Right ventricle myocardium inferior (tissue), 1 donor: ENCODE measurements at places on chromosomes 11 and 22. TPM values are rescaled to one million over a fixed set of nuclear protein-coding genes. Genes with fewer than 3 reads are reported as not detected.

DNA sequence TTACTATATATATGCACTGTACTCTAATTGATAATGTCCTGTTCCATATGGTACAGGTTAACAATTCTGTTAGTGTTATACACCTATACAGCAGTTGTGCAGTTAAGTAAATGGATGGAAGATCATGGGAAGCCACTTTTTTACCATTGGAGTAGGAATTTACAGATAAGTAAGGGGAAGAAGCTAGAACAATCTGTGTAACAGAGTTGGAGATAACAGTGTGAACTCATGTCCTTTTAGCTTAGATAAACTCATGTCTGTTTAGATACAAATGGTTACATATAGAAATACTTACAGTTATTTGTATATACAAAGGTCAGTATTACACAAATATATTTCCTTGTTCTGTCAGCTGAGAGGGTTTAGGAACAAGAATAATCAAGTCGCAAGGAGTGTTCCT lies 6.8 kb upstream of the DEUP1 start:
- no peak for DNase-seq

GRCh38 chr22:50044485-50045118 lies 13.5 kb downstream of the TTLL8 start:
- DNase-seq = no peak

GRCh38 chr11:110217223-110217877 lies 79.1 kb downstream of the RDX start:
- DNase-seq = no peak

DNA sequence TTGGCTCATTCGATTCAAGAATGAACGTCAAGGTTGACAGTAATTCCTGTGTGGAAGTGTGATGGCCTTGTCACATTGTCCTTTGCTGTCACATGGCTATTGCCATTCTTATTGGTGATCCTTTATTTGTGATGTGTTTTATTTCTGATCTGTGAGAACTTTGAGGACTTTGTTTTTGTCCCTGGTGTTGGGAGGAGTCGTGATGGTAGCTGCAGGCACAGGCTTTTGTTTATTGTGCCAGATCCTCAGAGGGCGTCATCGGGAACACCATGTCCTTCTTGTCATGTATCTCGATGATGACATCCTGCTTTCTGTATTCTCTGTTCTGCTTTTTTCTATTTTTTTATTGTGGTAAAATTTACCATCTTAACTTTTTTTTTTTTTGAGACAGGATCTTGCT lies 5.6 kb downstream of the PICK1 start:
- no peak for DNase-seq

Gene KCNA4
- total RNA-seq = 1.9 TPM

Gene MS4A6E
- not detected for total RNA-seq

DNA sequence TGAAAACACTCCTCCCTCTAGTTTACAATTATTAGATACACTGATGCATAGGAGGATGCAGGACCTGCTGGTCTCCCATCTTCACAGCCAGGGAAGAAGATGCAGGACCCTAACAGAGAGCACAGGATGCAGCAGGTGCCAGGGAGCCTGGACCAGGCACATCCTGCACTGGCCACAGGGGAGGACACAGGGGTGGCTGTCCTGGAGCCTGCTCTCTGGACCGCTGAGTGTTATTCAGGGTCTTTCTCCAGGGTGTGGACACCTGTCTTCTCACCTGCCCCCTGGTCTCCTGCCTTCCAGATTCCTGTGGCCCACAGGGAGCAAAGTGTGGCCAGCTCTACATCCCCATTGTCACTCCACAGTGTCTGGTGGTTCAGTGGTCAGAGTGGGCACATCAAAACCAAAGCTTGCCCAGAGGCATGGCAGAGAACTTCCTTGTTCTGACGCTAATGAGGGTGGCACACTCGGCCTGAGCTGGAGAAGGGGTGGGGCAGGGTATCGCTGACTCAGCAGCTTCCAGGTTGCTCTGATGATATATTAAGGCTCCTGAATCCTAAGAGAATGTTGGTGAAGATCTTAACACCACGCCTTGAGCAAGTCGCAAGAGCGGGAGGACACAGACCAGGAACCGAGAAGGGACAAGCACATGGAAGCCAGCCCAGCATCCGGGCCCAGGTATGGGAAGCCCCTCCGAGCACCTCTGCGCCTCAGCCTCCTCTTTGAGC lies at the start of gene APOBEC3A:
TSS of gene APOBEC3A (plus strand) at position 564 of the 725 bp plus-strand sequence. CDS start at position 647, 83 bp downstream.
- DNase-seq = peak; percentile 84

DNA sequence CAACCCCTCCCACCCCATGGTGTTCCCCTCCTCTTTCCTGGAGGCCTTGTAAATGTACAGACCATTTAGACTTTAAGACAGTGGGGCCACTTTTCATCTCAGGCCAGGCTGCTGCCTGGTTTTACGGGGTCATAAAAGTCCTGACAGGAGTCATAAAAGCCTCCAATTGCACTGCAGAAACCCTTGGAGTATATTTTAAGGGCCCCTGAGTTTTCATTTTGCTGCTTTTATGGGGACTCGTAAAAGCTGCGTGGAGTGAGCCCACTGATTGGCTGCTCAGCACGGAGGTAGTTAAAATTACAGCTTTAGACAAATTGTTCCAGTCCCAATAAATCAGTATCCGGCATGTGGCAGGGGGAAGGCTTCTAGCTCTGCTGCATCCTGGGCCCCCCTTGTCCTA lies 627.6 kb downstream of the NTM start:
- no peak for DNase-seq

DNA sequence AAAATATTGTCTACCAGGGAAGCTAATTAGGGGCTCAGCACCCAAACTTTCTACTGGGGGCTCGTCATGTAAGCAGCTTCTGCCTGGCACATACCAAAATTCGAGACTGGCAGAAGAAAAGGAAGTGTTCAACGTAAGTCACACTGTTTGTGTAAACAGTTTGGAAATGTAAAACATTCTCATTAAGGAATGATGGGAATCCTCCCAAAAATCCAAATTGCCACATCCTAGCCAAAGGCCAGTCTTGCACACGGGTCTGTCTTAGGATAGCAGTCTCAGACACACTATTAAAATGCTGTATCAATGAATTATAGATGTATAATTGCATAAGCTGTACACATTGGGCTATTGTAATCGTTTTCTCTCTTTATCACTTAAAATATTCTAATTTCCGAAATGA lies 28.9 kb downstream of the CUL5 start:
- DNase-seq = no peak

GRCh38 chr11:29217901-29218300 lies 798.9 kb downstream of the KCNA4 start:
- DNase-seq = no peak

- DNase-seq = no peak
Observed at GRCh38 chr11:21723678-21724077, 469.2 kb upstream of the ANO5 start.
